M059J (cell line): ENCODE measurements at places on chromosomes 16 and 17. TPM values are rescaled to one million over a fixed set of nuclear protein-coding genes. Genes with fewer than 3 reads are reported as not detected.
A peak's percentile ranks its signal among the peaks of the same experiment; 100 is the strongest.

GRCh38 chr17:43591779-43592562 lies 45.8 kb upstream of the ETV4 start:
- DNase-seq, result peak; percentile 59

DNA sequence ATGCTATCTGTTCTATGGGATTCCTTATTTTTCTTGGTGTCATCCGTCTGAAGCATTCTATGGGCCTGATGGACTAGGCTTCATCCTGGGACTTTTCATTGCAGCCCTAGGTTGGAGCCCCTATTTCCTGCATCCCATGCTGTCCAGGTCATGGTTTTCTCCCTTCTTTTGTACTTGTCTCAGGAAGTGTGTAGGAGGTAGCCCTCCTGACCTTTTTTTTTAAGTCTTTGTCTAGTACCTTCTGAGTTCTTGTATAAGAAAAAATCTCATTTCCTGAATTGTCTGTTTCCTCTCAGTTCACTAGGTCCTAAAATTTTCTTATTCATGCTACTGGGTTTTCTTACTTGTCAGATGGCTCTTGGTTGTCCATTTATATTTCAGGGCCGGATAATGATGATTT lies 6.0 kb downstream of the NDEL1 start:
- no peak for DNase-seq

Gene WDR59
- 6.4 and 32.0 TPM in 2 replicates for total RNA-seq

DNA sequence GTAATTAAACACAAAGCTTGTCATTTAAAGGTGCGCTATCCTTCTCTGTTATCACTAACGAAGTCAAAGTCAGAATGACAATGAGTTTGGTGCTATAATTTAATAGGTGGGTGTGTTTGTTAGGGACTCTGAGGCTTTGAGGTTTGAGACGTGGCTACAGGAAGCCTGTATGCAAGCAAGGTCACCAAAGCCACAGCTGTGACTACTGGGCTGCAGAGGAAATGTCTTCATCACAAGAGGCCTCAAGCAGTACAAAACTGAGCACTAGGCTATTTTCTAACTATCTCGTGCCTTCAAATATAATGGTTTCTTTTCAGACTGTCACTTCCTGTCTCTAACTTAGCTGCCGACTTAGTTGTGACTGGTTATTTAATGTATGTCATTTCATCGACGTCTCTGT lies 141.2 kb downstream of the AATF start:
- no peak for DNase-seq

DNA sequence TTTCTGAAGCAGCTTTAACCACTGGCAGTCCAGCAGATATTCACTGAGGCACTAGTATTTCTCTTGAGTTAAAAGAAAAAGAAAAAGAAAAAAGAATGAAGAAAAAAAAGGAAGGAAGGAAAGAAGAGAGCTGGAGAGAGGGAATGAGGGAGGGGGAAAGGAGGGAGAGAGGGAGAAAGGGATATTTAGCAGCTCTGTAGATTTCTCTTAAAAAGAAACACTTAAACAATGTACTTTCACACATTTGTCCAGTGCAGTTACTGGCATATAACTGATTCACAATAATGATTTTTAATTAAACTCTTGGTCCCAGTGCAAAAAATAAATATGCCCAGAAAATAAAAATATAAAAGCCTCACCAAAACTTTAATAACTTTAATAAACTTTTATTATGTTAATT lies 386.4 kb downstream of the KCNJ2 start:
- no peak for DNase-seq

Gene ZP2
- total RNA-seq, result not detected in 2 replicates

- no peak for DNase-seq
These were observed 30.8 kb downstream of the C17orf100 start for GRCh38 chr17:6682339-6682738.
